ENCODE measurements at places on chromosomes 1 and 21. TPM values are rescaled to one million over a fixed set of nuclear protein-coding genes. Genes with fewer than 3 reads are reported as not detected.

DNA sequence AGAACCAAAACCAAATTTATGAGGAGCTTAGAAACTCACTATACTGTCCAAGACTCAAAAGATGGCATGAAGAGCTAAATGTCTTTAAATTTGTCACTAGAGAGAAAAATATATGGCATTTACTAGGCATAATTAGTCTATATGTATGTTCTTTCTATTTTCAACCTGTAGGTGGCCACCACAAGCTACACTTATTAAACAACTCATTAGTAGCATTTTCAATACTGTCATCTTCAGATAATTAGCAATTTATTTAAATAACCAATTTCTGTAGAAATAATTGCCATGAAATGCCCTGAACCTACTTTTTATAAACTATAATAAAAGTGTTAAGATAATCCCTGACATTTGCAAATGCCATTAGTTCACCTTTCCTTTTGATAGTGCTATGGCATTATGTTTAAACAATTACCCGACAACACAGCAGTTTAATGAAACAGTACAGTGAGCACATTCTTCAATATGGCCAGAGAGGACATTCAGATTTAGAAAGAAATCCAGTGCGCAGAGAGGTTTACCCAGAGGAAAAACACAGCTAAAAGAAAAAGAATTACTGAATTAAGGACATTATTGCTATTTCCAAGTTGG is 522.5 kb downstream of the PTBP2 start:
- DNase-seq: no peak

DNA sequence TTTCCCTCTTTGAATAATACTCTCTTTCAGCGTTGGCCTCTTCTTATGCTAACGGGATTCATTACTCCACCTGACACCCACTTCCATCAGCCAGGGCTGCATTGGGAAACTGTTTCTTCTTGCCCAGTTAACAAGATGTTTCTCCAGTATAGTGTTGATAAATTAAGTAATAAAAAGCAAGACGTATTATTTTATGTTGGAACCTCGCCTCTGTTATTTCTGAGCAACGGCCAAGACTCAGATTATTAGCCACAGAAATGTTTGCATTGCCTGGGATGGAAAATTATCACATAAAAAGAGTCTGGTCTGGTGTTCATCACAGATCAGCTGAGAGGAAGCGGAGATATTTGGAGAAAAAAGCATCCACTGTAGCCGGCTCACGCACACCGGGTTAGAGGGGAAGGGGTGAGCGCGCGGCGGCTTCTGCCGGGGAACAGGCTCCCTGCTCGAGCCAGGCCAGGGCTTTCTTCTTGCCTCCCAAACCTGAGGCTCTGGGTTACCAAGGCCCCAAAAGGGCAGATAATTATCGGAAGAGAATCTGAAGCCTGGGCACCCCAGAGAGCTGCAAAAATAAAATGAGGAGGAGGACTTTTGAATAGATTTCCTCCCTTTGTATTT is 189.5 kb downstream of the PRDM16 start:
- peak; percentile 38 for DNase-seq

GRCh38 chr1:49060766-49061165 is 284.1 kb upstream of the BEND5 start:
- peak; percentile 62 for DNase-seq

GRCh38 chr1:195071461-195071860 is 1536.8 kb downstream of the KCNT2 start:
- no peak for DNase-seq

DNA sequence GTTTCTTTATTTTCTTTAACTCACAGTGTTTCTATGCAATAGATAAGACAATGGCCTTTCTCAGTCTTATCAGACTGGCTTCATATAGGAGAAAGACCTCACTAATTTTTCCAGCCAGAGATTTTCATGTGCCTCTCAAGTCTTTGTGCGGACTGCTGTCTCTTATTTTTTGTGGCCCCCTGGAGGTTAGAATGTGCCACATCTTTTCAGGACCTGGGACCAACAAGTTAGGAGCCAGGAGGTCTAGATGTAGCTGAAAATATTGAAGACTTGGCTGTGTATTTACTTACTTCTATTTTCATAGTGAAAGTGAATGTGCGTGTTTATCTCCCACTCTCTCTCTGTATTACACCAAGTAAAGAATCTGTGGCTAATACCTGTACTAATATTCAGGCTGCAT is 42.1 kb upstream of the CFHR3 start:
- no peak for DNase-seq

- DNase-seq: no peak
Observed at GRCh38 chr1:21337454-21337927, 47.2 kb upstream of the ECE1 start.

DNA sequence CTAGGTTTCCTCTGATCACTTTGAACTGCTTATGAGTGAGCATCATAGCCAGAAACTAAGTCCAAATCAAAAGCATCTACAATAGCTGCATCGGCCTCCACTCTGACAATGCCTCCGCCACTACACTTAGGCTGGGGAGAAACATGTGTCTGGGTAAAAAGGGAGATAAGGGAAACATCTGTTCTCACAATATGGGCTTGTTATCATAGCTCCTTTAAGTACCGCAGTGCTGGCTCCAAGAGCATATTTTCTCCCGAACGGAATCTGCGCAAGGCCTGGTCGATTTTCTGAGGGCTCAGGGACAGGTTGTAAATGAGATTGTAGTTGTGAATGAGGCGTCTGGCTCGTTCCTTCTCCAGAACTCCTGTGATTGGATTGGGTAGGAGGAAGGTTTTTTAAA is 63.9 kb upstream of the CYP2J2 start:
- DNase-seq: no peak

The CD1E gene
- total RNA-seq: 0.18 TPM

The COL24A1 gene
- total RNA-seq: 8.2 TPM
